Stimulated activated CD4-positive, alpha-beta T cell treated with anti-CD3 and anti-CD28 coated beads, Interleukin-4, amount 100 ng/mL, for 4 hours (primary cell): ENCODE measurements at places on chromosomes 7 and 10.

- DNase-seq: no peak
Observed at GRCh38 chr7:110909117-110909516, 181.8 kb upstream of the LRRN3 start.

GRCh38 chr7:30865076-30865475, 46.6 kb upstream of the AQP1 start:
- DNase-seq: no peak

GRCh38 chr10:33416209-33416608, 81.7 kb upstream of the NRP1 start:
- no peak for DNase-seq

- no peak for DNase-seq
Observed at GRCh38 chr10:79352035-79352877, 5.0 kb downstream of the PPIF start.

DNA sequence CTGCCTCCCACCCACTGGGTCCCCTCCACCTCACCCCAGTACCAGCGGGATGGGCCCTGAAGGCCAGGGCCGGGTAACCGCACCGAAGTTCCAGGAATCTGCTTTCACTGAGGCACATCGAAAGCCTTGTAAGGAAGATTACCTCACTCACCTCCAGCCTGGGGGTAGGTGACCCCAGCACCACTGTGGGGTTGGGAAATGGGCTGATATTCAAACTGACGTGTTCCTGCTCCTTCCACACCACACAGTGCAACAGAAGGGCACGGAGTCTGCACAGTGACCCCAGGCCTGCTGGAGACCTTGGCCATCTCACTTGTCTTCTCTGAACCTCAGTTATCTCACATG, 29.8 kb downstream of the NPS start:
- no peak for DNase-seq

DNA sequence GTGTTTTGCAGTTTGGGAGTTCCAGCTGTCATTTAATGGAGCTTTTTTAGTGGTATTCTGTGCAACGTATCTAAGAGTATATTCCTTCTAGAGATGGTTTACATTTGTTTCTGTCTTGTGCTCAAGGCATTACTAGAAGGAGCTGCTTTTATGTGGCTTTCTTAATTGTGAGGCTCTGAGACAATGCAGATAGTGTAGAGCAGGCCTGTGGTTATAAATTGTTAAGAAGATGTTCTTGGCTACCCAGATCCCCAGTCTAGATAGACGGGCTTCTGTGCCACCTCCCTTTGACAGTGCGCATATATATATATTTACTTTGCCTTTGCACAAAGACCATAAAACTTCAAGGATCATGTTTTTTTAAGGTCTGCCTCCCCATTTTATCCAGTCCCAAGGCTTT, 160.8 kb upstream of the PODXL start:
- no peak for DNase-seq

- no peak for DNase-seq
Observed at GRCh38 chr10:98309366-98310355, 41.7 kb upstream of the LOXL4 start.

DNA sequence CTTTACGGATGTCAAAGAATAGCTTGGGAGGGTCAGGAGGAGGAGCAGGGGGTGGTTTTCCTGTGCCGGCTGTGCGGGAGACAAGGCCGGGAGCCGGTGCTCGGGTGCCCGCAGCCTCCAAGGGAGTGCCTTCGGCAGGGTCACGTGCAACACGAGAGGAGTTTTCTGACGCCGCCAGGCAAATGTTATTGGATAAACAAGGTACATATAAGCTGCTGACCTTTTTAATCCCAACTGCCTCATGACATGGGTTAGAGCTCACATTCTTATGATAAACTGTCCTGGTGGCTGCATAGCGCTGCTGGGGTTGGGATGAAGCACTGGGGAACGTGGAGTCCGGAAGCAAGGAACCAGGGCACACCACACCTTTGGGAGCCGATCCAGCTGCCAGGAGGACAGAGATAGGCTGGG, 124.8 kb upstream of the PDLIM1 start:
- no peak for DNase-seq

DNA sequence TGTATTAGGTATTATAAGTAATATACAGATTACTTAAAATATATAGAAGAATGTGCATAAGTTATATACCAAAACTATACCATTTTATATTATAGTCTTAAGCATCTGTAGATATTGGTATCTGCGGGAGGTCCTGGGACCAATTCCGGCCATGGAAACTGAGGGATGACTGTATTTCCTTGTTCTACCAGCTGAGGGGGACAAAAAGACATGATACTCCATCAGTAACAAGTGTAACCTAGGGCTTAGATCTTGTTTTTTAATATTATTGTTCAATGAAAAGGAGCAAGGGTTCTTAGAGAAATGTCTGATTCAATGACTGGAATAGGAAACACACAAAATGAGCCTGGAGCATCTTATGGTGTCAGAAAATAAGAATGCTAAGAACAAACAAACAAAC, 752.5 kb downstream of the CCSER2 start:
- no peak for DNase-seq

- DNase-seq: no peak
Observed at GRCh38 chr7:146175716-146176115, 59.1 kb downstream of the CNTNAP2 start.
